ENCODE measurements at places on chromosomes 1 and 21. TPM values are rescaled to one million over a fixed set of nuclear protein-coding genes. Genes with fewer than 3 reads are reported as not detected.

DNA sequence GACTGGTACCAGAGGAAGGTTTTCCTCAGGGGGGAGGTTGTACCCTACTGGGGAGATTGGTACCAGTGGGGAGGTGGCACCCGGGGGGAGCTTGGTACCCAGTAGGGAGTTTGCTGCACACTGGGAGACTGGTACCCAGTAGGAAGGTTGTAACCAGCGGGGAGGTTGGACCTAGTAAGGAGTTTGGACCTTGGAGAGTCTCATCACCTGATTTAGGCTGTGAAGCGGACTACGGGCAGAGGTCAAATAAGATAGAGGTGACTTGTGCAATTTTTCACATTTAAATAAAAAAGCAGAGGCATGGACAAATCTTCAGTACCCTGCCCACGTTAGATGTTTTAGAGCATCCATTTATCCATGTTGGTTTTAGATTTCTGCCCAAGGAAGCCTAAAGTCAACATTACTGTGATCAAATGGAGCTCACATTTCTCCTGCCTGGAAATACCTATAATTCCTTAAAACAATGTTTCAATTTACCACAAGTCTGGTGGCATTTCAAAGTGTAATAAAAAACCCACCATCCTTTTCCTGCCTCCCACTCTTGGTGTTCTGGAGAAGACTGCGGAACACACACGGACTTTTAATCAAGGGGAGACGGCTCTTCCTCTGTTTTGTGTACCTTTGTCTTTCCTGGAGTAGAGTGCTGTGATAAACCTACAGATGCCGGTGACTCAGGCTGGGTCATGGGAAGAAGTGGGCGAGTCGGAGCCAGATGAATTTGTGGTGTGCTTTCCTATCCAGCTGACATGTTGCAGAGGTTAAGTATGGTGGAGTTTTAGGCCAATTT, 36.2 kb upstream of the MRPS6 start:
- DNase-seq = no peak

GRCh38 chr21:46028573-46029091, 47.1 kb downstream of the COL6A1 start:
- DNase-seq = no peak

Gene RGS2
- 124 TPM for polyA plus RNA-seq

GRCh38 chr1:229035748-229036082, 235.2 kb upstream of the RAB4A start:
- no peak for DNase-seq

DNA sequence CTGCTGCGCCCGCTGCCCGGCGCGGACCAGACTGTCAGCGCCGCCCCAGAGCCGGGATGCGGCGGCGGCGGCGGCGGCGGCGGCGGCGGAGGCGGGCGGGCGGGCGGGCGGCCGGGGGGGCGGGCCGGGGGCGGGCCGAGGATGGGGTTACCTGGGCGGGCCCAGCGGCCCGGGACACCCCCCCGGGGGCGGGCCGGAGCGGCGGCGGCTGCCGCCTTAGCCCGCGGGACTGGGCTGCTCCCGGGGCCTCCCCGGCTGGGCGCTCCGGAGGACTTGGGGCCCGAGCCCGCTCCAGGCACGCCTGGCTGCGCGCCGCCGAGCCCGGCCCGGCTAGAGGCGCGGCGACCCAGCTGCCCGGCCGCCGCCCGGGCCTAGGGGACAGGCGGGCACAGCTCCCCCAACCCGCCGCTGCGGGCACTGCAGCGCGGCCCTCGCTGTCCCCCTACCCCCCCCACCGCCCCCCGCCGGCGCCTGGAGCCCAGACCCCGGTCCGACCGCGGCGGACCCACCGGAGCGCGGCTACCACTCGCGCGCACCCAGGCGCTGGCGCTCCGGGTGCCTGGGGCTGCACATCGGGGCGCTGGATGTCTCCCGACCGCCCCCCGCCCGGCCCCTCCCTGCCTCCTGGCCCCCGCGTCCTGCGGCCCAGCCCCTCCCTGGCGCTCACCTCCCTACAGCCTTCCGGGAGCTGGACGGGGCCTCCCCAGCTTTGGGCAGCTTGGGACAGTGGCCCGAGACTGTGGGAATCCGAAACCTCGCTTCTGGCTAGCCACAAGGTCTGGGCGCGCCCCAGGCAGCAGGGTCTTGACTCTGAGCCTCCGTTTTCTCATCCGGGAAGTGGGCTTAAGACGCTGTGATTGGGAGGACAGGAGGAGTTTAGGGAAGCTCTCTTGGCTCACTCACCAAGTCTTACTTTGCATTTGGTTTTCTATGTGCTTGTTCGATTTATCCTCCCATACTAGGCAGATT, at the start of gene WNT4:
Gene WNT4, minus strand, starts transcription at position 33 of the 969 bp plus-strand sequence. CDS start 175 bp downstream, outside the sequence.
- DNase-seq = no peak

DNA sequence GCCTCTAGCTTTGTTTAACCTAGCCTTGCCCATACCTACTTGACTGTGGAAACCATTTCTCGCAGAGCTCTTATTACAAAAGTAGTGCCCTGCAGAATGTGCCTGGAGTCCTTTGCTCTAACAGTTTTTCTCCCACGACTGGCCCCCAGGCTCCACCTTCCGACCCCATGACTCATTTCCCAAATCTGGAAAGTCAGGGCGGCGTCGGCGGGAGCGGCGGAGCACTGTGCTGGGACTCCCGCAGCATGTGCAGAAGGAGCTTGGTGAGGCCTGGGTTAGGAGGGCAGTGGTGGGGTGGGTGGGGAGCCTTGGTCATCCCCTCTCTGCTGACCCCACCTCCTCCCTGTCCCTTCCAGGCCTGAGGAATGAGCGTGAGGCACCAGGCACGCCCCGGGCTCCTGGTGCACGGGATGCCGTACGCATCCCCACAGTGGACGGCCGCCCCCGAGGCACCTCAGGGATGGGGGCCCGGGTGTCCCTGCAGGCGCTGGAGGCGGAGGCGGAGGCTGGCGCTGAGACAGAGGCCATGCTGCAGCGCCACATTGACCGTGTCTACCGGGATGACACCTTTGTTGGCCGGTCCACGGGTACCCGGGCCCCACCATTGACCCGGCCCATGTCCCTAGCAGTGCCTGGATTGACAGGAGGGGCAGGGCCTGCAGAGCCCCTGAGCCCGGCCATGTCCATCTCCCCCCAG, 47.5 kb downstream of the YARS1 start:
- no peak for DNase-seq

GRCh38 chr1:53014791-53015507, 47.1 kb upstream of the PODN start:
- peak; percentile 89 for DNase-seq
